Gastrocnemius medialis (tissue), 4 donors: ENCODE measurements at places on chromosomes 5 and 9. TPM values are rescaled to one million over a fixed set of nuclear protein-coding genes. Genes with fewer than 3 reads are reported as not detected.

DNA sequence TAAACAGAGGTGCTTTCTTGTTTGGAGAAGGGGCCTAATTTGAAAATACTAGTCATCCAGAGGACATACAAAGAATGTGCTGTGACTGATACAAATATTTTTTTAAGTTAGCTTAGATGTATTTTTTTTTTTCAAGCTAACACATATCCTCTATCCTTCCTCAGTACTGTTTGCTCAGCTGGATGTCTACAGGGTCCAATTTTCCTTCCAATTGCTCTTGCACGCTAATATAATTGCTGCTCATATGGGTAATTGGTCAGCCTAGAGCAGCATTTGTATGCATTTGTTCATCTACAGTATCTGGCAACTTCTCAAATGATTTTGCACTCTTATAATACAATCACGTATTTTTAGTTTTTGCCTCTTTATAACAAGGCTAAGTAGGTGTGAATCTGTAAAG, 84.7 kb downstream of the ZDHHC21 start:
- no peak for DNase-seq

DNA sequence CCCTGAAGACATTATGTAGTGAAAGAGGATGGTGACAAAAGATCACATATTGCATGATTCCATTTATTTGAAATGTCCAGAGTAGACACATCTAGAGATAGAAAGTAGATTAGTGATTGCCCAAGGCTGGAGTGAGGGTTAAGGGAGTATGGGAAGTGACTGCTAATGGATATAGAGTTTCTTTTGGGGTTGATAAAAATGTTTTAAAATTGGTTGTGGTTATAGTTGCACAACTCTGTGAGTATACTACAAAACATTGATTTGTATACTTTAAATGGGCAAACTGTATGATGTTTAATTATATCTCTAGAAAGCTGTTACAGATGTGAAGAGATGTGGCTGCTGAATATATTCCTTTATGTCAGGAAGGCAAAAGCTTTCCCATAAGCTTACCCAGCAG, 202.8 kb downstream of the CCDC171 start:
- DNase-seq: no peak

Gene CDHR2
- 0.07 TPM for total RNA-seq

DNA sequence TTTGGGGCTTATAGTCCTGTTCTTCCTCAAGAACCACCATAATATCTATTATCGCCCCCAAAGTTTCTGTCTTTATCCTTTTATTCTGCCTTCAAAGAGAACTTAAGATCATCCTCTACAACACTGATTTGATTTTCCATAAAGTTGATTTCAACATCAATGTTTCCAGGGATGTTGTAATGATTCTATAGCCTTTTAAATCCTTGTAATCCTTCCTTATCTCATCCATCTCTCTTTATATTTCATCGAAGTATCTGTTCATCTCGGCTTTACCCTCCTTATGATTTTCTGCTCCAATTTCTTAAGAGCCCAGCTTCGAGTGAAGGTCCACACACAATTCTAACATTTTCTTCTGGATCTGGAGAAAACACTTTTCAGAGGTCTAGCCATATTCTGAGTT, 218.4 kb downstream of the CDK5RAP2 start:
- no peak for DNase-seq

Gene MYORG
- total RNA-seq: 149 TPM

DNA sequence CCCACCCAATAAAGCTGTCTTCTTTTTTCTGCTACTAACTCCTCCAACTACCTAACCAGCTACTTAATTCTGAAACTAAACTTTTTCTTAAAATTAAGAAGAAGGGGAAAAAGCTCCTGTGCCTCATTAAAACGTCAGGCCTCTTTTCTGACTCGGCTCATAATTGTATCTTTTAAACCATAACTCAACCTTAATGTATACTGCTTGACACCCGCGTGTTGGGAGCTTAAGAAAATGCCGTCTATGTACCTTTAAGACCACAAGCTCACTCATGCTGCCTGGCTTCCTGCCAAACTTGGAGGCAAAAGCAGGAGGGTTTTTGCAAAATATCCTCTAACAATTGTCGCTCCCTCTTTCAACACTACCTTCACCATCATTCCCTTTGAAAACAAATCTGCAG, 5.0 kb downstream of the EBF1 start:
- peak; percentile 61 for DNase-seq

DNA sequence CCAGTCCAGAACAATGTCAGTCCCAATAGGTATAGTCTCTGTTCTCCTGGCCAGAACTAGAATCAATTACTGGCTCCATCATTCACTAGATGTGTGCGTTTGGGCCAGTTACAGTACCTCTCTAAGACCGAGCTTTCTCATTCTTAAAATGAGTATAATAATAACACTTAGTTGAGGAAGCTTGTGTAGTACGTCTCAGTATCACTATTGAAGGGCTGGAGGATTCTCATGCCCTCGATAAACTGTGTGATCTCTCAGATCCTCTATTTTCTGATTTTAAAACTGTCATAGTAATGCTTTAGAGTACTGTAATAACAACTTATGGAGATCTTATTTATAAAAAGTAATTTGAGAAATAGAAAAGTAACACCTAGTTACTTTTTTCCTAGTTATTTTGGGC, 50.7 kb downstream of the CDKN2A start:
- no peak for DNase-seq

DNA sequence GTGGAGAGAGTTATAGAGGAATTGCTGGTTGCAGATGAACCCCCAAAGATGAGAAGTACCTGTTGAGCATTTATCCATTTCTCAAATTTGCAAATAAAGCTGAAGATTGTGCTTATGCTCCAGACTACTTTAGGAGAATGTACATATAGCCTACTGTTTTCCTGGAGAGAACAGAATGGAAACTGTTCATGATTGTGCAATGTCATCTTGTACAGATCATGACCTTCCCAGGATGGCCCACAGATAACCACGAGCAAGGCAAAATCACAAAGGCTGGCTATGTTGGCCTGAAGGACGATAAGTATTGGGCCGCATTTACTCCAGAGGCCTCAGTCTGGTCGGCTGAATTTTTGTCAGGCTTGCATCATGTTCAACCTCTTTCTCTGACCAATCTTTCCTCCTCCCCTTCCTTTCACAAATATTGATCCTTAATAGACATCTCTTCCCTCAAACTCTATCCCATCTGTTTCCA, 28.5 kb upstream of the RICTOR start:
- DNase-seq: no peak

Gene NCBP1
- total RNA-seq: 16.9 TPM

DNA sequence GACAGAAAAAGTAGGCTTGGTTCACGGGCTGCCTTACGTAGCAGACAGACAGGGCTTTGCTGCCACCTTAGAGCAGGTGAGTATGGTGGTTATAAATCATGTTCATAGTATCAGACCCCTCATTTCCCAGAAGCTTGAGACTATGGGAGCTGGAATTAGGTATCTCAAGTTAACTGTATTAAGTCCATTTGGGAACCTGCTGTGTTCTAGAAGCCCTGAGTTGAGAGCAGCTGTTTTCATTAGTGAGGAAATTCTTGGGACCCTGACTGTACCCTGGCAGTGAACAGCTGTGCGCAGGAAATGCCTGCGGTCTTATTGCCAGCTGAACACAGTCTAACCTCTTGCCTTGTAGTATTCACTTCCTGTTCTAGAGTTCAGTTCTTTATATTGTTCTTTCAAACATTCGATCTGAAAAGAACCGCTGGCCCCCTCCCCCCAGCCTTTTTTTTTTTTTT, 29.8 kb downstream of the UGCG start:
- no peak for DNase-seq

Gene HMCN2
- total RNA-seq: 8.2 TPM

Gene CCL27
- total RNA-seq: 1.7 TPM

Gene RNF14
- 71.4 TPM for total RNA-seq

Gene TLX3
- total RNA-seq: not detected

Gene CAST
- total RNA-seq: 971 TPM

Gene EIF4EBP3
- total RNA-seq: 118 TPM

- DNase-seq: no peak
These were observed 56.5 kb upstream of the ANGPTL2 start for GRCh38 chr9:127178686-127179632.
